ENCODE measurements at places on chromosomes 1 and 21.

DNA sequence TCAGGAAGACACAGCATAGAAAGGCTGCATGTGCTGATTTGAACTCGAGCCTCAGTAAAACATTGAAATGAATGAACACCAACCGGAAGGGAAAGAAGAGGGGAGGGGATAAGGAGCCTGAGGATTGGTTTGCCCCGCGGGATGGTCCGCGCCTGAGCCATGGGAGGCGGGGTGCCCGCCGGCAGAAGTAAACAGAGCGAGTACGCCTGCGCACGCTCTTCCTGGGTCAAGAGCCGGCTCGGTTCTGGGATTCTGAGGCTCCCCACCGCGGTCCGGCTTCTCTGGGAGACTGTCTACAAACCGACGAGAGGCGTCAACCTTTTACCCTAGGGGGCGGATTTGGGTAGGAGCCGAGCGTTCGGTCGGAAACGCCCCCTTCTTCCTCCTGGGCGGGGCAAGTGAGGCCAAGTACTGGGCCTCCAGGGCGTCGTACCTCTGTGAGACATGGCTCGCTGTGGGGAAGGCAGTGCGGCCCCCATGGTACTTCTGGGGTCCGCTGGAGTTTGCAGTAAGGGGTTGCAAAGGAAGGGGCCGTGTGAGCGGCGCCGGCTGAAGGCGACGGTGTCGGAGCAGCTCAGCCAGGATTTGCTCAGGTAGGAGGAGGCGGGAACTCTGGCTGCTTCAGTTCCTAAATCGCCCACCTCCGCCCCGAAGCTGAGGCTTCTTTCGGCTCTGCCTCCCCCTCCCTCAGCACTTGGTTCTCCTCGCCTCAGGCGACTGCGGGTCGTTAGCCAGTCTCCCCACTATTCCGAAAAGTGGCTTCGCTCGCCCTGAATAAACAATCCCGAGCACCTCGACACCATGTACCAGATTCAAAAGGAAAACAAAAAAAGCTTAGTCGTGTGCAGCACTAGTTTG, at the start of gene BTBD8:
BTBD8 (plus strand) TSS at position 218 of the 858 bp plus-strand sequence; CDS start at position 445, 227 bp downstream.
- peak; percentile 62 for DNase-seq

DNA sequence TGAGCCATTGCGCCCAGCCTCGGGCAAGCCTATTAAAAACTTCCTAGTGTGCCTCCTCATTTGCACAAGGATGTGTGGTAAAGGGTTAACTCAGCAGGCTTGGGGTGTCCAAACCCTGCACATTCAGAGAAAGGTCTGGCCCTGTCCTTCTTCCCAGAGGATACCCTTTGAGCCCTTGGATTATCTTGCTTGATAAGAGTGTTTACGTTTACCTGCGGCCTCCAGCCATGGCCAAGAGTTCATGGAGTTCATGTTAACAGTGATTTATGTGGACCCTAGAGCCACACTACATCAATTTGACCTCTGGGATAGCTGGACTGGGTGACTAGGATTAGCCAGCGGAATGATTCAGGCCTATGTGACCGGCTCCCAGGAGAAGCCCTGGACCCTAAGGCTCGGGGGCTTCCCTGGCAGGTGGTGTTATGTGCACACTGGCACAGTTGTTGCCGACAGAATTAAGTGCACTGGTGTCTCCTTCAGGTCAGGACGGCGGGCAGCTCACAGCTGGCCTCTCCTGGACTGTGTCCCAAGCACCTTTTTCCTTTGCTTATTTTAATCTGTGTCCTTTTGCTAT, 7.7 kb upstream of the TCP10L start:
- DNase-seq, result no peak

GRCh38 chr1:20348326-20348915, 57.7 kb downstream of the VWA5B1 start:
- DNase-seq, result no peak

GRCh38 chr21:41744028-41744930, 22.6 kb downstream of the RIPK4 start:
- no peak for DNase-seq

DNA sequence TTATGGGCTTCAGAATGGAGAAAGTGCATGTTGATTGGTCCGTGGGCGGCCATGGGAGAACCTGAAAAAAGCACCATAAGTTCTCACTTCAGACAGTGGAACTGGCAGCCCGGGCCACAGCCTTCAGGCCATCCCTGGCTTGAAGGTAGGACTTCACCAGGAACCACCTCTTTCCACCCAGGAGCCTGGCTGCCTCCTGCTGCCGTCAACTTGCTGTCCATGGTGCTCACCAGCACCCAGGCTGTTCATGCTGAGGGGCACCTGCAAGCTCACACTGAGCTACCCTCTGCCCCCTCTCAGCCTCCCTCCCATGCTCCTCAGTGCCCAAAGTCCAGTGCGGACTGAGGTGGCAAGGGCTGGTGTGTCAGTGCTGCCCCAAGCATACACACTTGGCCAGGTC, 12.9 kb upstream of the FNBP1L start:
- DNase-seq, result no peak

DNA sequence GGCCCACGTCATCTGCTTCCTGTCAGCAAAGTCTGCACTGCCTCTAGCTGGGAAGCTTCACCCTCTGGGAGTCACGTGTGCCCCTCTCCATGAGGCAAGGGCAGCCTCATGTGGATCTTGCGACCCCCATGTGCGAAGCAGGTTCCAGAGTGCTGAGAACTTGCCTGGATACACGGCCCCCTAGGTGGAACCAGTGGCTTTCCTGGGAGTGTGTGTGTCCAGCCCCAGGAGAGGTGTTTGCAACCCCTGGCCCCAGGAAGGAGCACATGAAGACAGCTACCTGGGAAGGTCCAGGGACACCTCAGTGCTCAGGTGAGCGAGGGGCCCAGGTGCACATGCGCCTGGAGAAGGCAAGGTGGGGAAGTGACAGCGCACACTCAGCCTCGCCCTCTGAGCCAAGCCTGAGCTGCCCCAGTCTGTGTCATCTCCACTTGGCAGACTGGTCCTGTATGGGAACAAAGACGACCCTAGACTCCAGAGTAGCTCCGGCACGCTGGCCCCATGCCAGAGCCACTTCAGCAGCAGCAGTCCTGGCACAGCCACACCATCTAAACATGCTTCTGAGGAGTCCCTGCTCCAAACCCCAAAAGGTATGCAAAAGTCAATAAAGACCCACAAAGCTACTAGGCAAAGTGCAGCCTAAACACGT, 8.9 kb downstream of the LSS start:
- no peak for DNase-seq

GRCh38 chr1:197987294-197987693, 70.1 kb downstream of the LHX9 start:
- DNase-seq, result no peak

GRCh38 chr1:37795340-37796125, 1.9 kb downstream of the MANEAL start:
- no peak for DNase-seq

DNA sequence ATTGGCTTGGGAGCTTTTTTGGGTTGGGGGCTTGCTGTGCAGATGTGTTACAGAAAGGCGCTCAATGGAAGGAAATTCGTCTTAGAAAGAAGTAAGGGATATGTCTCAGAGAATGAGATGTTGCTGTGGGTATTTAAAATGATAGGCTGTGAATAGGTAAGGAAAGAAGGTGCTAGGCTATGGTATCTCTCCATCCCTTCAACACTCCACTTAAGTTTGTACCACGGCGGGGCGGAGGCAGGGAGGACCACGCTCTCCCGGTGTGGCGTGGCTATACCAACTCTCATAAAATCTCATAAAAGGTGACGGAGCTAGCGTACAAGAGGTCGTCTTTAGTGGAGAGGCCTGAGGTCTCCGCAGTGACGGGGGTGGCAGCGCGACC, 305 bp upstream of the RPS6KC1 start:
- no peak for DNase-seq

DNA sequence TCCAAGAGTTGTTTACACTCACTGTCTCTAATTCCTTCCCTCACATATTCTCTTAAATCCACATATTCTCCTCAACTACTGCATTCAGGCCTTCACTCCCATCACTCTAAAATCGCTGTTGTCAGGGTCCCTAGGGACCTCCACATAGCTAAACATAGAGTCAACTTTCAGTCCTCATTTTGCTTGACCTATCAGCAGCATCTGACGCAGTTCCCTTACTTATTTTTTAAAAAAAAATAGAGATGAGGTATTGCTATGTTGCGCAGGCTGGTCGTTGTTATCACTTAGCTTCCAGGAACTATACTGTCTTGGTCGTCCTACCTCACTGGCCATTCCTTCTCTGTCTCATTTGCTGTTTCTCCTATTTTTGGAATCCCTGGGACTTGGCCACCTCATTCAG, 11.7 kb upstream of the PLEKHO1 start:
- no peak for DNase-seq

DNA sequence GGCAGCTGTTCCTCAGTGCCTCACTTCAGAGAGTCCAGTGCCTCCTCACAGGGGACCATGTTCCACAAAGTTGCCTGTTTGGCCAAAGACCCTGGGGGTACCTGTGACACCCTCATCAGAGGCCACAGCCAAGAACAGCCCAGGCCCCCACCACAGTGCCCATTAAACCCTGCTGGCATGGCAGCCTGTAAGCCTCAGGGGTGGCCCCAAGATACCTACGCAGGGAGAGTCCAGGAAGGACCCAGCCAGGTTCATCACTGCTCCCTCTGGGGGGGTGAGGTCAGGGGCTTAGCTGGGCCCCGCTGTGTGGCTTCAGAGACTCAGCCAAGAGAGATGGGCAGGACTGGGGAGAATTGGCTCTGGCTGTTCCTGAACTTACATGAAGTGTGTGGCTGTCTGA, 19.1 kb upstream of the PRDM16 start:
- DNase-seq, result no peak

DNA sequence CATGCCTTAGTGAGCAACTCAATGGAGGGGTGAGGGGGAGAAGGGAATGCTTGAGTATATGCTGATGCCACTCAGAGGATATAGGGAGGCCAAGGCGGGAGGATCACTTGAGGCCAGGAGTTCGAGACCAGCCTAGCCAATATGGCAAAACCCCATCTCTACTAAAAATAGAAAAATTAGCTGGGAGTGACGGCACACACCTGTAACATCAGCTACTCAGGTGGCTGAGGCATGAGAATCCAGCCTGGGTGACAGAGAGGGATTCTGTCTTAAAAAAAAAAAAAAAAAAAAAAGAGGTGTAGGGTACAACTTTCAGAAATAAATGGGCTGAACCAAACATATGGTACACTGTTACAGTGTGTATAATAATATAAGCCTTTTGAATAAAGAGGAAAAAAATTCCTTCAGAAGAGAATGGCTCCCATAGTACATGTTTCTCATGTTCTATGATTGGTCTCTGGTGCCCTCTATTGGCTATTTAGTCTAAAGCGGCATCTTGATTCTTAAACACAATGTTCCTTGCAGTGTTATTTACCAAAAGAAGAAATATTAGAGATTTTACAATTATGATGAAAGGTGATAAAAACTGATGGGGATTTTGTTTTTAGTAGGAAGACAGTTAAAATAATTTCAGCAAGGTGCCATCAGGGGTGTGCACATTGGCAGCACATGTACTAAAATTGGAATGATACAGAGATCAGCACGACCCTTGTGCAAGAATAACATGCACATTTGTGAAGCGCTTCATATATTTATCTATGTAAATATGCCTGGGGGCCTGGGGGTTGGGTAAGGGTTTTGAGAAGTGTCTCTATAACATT, 109.8 kb downstream of the PATJ start:
- DNase-seq, result no peak

DNA sequence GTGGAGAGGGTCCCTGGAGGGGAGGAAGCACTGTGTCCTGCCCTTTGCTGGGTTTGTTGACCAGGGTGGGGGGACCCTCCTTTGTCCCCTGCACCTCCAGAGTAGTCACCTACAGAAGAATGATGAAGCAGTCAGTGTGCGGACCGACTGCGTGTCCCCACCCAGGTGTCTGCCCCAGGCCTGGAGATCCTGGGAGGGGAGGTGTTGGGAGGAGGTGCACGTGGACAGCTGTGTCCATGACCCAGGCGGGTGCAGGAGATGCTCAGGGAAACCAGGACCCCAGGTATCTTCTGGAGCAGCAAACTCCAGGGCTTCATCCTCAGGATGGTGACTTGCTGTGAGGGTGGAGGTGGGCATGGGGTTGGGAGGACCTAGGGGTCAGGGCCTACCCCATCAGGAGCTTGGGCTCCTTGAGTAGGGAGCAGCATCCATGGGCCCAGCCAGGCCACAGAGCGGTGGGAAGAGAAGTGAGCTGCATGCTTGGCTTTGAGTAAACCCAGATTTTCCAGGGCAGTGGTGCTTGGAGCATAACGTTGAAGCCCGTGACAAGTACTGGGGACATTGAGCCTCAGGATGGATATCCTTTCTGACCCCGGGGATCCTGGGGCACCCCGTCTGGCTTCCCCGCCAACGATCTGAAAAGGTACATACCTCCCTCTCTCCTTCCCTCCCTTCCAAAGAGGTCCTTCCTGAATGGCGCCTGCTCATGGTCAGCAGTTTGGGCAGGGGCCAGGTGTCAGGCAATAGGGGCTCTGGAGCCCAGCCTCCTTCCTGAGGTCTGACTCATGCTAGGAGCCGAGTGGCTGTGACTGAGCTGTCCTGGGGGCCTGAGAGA, 13.7 kb downstream of the ACTRT2 start:
- DNase-seq, result no peak

GRCh38 chr1:45297666-45298356, 28.9 kb upstream of the HPDL start:
- DNase-seq, result no peak

GRCh38 chr1:158248118-158248517, 6.1 kb upstream of the CD1A start:
- DNase-seq, result no peak

- DNase-seq, result no peak
These were observed 9.1 kb downstream of the PPFIA4 start for GRCh38 chr1:203035111-203036000.

DNA sequence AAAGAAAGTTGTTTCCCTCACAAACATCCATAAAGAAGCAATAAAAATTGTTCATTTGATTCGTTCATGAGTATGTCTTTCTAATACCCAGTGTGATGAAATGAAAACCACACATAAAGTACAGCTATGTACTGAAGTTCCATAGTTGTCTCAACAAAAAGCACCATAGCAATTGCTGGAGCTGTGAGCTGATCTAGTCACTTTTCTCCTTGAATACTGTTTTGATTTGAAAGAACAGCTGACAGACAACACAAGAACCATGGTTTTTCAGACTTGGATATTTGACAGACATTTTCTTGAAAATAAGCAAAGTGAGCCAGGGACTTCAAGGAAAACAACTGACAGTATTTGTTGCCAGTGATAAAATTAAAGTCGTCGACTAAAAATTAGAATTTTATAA, 237.1 kb upstream of the PLD5 start:
- no peak for DNase-seq

All from bone marrow (tissue), 2 donors.